Ovary (tissue), 10 donors: ENCODE measurements at places on chromosomes 3 and 15. TPM values are rescaled to one million over a fixed set of nuclear protein-coding genes. Genes with fewer than 3 reads are reported as not detected.

Gene CKMT1B
- polyA plus RNA-seq, result 0.08 TPM

Gene RPL35A
- polyA plus RNA-seq, result 4,524 TPM

Gene SMCO1
- polyA plus RNA-seq, result not detected

Gene TM4SF1
- 184 TPM for polyA plus RNA-seq

Gene MNS1
- polyA plus RNA-seq, result 4.9 TPM

Gene FBXW12
- polyA plus RNA-seq, result 0.33 TPM

Gene RAB7A
- polyA plus RNA-seq, result 320 TPM

Gene CYP8B1
- not detected for polyA plus RNA-seq

Gene ANKDD1A
- 10.0 TPM for polyA plus RNA-seq

Gene UACA
- polyA plus RNA-seq, result 28.6 TPM

Gene CCDC191
- polyA plus RNA-seq, result 4.9 TPM

Gene GPR160
- polyA plus RNA-seq, result 0.74 TPM

Gene CTXN2
- not detected for polyA plus RNA-seq

Gene RAB11A
- 110 TPM for polyA plus RNA-seq
